Fibroblast of lung (primary cell): ENCODE measurements at places on chromosomes 7 and 10.

DNA sequence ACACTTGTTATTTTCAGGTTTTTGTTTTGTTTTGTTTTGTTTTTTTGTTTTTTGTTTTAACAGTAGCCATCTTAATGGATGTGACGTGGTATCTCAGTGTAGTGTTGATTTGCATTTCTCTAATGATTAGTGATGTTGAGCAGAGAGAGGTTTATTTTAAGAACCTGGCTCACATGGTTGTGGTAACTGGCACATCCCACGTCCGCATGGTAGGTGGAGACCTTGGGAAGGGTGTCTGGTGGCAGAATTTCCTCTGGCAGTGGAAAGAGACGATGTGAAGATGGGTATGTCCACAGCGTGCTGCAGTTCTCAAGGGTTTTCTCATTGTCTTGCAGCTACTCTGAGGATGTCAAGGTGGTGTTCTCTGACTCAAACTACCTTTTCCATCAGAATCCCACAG is 252.2 kb downstream of the GALNT17 start:
- no peak for DNase-seq

DNA sequence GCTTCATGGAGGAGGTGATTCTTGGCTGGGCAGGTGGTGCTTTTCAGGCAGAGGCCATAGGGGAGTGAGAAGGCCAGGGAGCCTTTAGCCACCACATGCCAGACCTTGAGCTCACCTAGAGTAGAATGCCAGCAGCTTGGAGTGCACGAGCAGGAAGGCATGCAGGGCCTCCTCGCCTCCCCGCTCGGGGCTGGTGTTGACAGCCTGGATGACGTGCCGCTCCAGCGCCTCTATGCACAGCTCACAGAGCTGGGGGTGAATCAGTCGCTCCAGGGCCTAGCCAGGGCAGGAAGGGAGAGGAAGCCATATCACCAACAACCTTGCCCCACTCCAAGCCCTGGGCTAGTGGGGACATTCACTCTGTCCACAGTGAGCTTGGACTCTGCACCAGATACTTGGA is 15.7 kb downstream of the HPS1 start:
- no peak for DNase-seq

DNA sequence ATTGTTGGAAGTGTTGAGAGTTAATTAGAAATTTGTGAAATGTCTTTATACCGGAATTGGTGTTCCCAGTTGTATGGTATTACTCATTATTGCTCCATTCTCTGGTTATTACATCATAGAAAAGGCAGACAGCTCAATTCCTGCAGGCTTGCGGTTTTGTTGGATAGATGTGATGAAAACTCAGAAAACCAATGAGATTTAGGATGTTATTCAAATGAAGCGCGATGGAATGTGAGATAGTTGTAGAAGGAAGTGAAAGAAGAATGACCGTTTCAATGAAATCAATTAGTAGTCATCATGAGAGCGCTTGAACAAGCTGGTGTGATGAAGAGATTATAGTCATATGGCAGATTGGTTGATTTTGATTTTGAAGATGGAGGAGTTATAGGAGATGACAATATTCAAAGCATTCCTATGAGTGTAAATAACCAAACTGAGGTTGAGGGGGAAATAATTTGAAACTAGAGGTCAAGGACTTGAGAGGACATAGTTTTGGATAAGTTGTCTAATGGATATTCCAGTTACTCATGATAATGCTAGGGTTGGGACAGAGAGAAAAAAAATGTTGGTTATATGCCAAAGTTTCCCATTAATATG is 991.5 kb downstream of the NRG3 start:
- DNase-seq, result peak; percentile 90

DNA sequence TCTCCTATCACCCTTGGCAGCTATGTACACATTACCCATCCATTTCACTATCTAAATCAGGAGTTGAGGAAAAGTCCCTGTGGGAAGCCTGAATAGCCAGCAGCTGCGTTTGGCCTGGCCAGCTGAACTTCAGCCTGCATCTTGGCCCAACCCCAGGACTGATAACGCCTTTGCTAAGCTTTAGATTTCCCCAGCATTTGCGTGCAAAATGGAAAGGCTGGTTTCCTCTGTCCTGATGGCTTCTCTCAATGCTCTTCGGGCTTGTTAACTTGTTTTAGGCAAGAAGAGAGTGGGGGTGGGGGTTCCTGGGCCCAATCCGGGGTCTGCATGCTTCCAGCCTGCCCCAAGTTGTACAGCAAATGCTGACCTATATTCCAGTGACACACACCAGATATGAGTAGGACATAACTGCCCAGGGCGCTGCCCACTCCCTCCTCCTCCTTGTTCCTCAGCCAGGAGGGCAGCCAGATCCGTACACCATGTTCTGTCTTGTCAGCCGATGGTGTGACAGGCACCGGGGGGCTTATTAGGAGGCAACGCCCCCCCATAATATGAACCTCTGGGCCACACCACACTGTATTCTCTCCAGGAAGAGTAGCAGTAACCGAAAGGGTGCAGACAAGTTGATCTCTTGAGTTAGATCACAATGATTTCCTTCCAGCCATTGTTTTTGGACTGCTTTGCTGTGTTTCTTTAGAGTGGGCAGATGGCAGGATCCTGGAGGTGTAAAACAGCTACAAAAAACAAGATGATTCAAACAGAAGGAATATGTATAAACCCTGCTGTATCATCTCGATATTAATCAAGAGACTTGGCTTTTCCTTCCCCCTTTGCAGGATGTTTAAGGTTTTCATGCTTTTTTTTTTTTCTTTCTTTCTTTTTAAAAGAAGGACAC is 339.0 kb downstream of the RNLS start:
- DNase-seq, result peak; percentile 89

DNA sequence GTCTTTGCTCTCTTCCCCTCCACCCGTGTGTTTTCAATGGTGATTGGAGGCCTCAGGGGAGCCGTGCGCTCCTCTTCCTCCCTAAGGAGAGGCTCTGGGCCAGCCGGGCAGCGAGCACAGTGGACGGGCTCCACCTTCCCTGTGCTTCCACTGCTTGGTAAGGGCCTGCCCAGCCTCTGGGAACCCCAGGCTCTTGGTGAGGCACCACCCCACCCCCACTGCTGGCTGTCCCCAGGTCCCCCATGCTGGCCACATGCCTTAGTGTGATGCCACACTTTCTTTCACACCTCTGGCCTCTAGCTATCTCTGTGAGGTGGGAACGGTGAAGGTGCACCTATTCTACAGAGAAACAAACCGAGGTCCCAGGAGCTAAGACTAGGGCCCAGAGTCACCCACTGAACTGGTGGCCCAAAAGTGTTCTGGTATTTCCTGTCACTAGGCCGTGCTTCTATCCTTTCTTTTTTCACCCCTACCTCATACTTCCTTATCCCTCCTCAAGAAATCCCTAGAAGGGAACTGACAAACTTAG is 53.3 kb downstream of the UNC5B start:
- DNase-seq, result no peak

DNA sequence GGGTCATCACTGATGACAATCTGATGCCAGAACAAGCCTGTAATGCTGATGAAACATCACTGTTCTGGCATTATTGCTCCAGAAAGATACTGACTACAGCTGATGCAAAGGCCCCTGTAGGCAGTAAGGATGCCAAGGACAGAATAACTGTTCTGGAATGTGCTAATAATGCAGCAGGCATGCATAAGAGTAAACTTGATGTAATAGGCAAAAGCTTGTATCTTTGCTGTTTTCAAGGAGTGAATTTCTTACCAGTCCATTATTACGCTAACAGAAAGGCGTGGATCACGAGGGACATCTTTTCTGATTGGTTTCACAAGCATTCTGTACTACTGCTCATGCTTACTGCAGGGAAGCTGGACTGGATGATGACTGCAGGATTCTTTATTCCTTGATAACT is 18.7 kb downstream of the LCOR start:
- DNase-seq, result peak; percentile 97

- peak; percentile 17 for DNase-seq
Measured at GRCh38 chr7:121936951-121937623, 64.1 kb downstream of the PTPRZ1 start.

DNA sequence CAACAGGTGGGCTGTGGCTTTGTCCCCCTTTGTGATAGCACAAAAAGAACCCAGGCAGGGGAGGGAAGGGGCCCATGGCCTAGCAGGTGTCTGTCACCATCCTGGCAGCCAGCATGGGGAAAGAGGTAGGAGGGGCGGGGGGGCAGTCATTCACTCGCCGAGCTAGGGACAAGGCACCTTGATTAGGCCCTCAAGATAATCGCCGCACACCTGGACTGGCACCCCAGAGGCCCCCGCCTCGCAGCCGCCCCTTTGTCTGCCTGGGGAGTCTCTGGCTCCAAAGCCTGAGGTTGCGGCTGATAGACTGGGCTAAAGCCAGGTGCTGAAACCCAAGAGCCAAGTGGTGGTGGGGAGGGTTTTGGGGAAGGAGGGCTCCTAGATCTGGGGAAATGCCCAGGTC is 151.2 kb upstream of the PCBD1 start:
- no peak for DNase-seq

GRCh38 chr10:47044741-47045140 is 133.5 kb downstream of the PTPN20 start:
- DNase-seq, result no peak

- no peak for DNase-seq
Measured at GRCh38 chr10:122782911-122783310, 62.7 kb downstream of the CUZD1 start.

DNA sequence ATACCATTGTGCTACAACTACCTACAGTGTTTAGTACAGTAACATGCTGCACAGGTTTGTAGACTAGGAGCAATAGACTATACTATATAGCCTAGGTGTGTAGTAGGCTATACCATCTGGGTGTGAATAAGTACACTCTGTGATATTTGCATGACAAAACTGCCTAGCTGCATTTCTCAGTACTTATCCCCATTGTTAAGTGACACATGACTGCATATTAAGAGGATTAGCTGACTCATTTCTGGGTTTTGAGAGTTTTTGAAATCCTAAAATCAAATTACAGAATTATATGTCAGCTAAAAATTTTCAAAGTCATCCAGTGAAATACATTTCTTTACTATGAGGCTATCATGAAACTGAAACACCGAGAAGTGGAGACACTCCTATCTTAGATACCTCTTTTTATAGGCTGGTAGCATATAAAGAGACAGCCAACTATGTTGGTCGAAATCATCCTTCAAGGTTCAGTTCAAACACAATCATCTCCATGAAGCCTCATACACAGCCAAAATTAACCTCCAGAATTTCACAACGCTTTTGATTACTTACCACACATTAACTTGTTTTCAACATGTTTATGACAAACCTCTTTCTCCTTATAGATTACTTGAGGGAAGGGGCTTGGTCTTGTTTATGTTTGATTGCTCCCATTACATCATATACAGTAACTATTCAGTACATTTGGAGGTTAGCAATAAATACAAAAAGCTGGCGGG is 89.8 kb upstream of the ANK3 start:
- no peak for DNase-seq

DNA sequence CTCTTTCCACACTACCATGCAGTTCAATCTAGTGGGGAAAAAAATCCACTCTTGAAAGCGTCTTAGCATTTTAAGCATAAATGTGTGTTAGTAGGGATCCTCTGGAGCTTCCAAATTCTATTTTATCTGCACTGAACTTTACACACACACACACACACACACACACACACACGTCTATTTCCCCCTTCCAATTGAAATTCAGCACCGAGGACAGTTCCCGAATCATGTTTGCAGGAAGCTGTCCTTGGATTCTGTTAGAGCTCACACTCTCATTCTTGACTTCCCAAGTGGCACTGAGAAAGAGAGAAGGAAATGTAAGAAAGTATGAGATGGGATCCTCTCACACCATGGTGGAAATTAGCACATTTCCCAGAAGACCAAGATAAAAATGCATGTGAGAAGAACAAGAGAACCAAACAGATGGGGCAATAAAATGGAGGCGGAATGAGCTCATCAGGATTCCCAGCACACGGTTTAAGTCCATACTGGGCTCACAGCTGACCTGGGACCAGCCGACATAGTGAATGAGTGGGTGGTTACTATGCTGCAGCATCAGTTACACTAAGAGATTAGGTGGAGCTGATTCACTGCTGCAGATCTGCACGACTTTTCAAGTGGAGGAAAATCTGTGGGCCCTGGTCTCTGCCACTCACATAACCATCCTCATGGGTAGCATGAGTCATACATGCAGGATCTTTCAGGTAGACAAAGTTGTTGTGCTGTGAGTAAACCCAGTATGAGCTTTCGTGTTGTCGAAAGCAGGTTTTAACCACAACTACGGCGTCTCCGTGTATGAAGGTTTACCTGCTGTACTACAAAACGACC is 3.3 kb upstream of the NPTX2 start:
- peak; percentile 15 for DNase-seq

DNA sequence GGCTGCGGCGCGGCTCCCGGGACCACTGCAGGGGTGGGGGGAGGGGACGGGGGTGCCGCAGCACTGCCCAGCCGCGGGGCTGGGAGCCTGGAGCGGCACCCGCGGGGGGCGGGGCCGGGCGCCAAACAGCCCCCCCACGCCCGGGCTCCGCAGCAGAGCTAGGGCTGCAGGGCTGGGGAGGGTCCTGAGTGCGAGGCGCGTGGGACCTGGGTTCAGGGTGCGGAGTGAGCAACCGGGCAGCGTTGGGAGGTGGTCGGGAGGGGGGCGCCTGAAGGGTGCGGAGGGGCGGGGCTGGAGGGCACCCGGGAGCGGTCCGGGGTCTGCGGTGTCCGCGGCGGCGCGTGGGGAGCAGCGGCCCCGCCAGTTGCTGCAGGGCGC is 528 bp downstream of the CAMK2G start:
- no peak for DNase-seq

DNA sequence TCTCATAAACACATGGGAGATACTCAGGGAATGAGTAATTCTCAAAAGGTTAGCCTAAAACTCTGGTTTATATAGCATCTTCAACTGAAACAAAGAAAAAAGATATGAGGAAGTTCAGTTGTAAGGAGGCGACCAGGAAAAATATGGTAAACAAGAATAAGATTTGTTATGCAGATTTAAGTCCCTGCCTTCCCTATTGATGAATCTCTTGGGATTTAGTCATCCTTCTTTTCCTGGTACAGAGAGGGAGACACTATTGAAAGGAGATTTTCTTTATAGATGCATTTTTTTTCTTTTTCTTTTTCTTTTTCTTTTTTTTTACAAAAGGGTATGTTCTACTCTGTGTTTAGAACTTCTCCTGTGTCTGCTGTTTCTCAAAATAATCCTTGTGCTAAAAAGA is 557.5 kb downstream of the DNAJB9 start:
- DNase-seq, result no peak

- DNase-seq, result peak; percentile 74
Measured at GRCh38 chr10:33155720-33156638, 178.5 kb downstream of the NRP1 start.

DNA sequence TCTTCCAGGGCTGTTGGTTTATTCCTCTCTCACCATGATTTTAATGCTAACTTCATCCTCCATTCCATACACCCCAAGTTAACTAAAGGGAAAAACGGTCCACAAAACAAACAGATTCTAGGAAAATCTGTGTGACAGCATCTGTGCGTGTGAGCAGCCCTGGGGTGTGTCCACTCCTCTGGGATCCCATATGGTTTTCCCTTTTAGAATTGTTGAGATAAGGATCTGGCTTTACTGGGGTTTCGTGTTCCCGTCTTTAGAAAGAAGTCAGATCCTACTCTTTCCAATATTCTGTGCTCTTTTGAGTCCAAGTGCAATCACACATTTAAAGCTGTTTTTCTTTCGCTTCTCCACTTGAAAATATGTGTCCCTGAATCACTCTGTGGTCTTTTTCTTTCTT is 257.1 kb downstream of the KLF6 start:
- no peak for DNase-seq
